ENCODE measurements at places on chromosomes 5 and 9.

- DNase-seq = peak; percentile 21
Observed at GRCh38 chr9:137406876-137407589, 15.9 kb downstream of the EXD3 start.

GRCh38 chr5:12217039-12217438 is 312.8 kb upstream of the CTNND2 start:
- no peak for DNase-seq

GRCh38 chr5:102283102-102283797 is 12.8 kb downstream of the SLCO4C1 start:
- DNase-seq = no peak

- no peak for DNase-seq
Observed at GRCh38 chr5:179273441-179274145, 71.7 kb downstream of the ADAMTS2 start.

- no peak for DNase-seq
Observed at GRCh38 chr9:131277910-131278701, 1.8 kb upstream of the FAM78A start.
